ENCODE measurements at places on chromosomes 3 and 15.

GRCh38 chr3:10484709-10485108 is 20.7 kb downstream of the ATP2B2 start:
- no peak for DNase-seq

GRCh38 chr3:70856414-70857162 is 544.1 kb upstream of the MDFIC2 start:
- no peak for DNase-seq

DNA sequence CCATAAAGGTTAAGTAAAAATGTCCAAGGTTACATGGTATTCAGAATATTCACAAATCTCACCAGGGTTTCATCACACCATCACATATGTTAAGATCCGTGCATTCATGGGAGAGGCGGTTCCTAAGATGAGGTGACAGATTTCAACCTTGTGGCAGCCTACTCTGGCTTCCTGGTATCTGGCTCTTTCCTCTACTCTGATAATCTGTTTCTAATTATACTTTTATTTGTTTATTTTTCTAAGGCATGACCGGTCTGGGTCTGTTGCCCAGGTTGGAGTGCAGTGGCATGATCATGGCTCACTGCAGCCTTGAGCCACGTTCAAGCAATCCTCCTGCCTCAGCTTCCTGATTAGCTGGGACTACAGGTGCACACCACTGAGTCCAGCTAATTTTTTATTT is 34.4 kb downstream of the RAF1 start:
- no peak for DNase-seq

- DNase-seq, result no peak
Observed at GRCh38 chr3:7615043-7615442, 754.1 kb downstream of the GRM7 start.

GRCh38 chr3:187125319-187126031 is 13.8 kb downstream of the RPL39L start:
- no peak for DNase-seq

DNA sequence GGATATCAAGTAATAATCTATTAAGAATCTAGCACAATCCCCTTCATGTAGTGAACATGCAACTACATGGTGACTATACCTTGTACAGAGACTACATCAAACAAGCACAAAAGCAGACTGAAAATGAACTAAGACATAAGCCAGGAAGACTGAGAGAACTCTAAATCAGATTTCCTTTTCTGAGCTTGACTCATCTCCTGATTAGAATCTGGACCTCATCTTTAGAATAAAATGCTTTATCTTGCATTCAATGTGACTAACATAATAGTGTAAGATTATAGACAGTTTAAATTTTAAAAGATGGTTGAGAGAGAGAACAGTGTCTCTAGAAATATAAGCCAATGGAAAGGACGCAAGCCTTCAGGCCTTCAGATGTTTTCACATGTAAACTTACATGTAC is 17.5 kb upstream of the PKM start:
- no peak for DNase-seq

DNA sequence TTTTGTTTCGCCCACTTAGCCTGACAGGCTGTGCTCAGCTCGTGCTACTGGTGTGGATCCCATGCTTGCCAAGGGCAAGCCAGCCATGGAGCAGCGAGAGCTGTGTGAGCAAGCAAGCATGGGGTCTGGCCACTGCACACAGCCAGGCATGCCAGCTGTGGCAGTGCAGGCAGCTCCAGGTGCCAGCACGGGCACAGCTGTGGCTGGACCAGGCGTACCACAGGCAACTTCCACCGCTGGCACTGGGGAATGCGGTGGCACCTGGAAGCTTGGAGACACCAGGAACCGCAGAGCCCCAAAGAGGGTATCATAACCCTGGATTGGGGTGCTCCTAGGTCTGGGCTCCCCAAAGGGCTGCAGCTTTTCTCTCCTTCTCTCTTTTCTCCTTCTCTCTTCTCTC is 4.3 kb upstream of the LIMD1 start:
- no peak for DNase-seq

GRCh38 chr15:41974041-41974440 is 1.7 kb upstream of the EHD4 start:
- DNase-seq, result no peak

DNA sequence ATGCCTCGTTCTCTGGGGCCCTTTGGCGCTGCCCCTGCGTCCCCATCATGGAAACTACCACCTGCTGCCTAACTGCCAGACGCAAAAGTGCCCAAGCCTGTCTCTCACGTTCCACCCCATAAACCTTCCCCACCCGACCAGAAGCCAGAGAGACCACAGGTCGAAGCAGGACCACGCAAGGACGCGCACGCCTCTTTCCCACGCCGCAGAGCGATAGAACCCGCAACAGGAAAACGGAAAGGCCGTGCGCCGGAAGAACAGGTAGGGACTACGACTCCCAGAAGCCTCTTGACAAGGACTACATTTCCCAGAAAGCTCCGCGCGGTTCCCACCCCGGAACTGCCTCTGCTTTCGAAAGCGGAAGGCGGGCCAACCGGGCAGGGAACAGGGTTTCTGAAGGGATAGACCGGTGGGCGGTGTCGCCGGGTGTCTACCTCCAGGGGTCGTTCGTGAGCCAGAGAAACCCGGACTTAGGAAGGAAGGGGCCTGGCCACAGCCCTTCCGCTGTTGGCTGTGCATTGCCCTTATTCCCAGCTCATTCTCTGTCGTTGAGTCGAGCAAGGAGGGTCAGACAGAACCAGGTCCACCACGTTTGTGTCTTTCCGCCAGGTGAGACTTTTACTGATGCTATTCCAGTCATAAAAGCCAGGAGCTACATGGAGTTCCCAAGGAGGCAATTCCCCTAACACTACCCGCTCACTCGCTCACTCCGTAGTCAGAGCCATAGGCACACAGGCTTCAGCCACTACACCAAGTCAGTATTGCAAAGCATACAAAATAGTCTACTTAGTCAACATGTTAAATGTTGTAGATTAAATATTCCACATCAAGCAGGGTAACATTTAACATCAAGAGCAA is 56.6 kb upstream of the ZBTB38 start:
- DNase-seq, result peak; percentile 99

DNA sequence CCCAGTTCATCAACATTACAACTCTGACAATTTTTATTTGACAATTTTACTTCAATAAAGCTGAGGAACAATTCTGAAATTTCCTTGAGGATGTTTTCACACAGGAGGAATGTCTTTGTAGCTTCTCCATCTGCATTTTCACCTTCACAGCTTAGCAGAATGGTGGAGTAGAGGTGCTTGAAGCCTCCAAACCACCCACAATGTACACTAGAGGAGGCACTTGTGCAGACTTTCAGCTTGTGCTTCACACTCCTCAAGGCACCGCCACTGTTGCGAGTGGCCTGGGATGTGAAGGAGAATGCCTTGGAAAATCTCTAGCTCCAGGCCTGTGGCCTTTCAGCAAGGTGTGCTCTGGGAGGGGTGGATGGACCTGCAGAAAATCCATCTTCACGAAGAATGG is 181.9 kb downstream of the EPHB1 start:
- no peak for DNase-seq

DNA sequence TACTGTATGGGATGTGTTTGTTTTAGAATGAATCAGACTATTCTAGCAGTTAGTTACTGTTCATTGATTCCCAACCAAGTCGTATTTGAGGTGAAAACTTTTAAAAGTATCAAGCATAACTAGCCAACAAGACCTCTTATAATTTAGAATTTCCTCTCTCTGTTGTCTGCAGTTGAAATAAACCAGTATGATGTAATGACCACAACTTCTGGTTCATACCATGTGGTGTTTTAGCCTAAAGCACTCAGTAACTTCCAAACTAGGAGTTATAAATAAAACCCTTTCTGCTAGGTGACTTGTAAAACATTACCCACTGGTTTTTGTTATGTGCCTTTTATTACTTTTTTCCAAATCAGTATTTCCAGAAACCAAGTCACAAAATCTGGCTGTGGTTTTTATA is 19.8 kb upstream of the P2RY12 start:
- DNase-seq, result no peak

GRCh38 chr15:96700555-96700954 is 370.1 kb downstream of the NR2F2 start:
- no peak for DNase-seq

GRCh38 chr3:183202004-183202722 is 39.6 kb upstream of the LAMP3 start:
- DNase-seq, result no peak

GRCh38 chr3:38984110-38984509 is 67.6 kb downstream of the SCN11A start:
- DNase-seq, result no peak

- no peak for DNase-seq
Observed at GRCh38 chr15:72966641-72967040, 85.6 kb upstream of the NEO1 start.

DNA sequence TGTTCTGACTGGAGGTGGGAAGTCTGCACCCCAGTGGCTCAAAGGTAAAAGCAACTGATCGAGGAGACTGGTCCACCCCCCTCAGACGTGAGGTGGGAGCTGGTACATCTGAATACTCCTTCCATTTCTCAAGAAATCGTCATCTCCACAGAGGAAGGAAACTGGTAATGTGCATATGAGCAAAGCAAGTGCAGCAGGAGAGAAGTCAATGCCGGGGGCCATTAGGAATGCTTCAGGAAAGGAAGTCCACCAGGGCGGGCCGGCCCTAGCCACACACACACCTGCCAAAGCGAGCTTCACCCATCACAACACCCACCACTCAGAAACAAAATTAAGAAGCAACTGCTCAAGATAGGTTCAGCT is 8.5 kb downstream of the TBC1D2B start:
- DNase-seq, result no peak

DNA sequence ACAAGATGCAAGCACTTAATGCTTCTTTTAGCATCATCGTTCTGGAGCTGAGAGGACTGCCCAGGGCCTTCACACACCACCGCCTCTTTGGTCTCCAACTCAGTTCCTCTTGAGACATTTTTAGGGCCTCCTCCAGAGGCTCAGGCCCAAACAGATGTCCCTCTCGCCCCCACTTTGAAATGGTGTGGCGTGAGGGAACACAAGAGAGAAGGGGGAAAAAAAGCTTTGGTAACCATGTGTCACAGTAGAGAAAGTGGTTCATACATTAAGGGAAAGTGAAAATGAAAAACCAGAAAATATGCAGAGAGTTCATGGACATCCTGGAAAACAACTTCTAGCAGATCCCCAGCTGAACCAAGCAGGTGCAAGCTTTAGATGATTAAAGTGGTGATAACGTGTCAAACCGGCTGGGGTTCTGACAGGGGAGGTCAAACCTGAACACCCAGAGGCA is 33.1 kb upstream of the FOXP1 start:
- no peak for DNase-seq

DNA sequence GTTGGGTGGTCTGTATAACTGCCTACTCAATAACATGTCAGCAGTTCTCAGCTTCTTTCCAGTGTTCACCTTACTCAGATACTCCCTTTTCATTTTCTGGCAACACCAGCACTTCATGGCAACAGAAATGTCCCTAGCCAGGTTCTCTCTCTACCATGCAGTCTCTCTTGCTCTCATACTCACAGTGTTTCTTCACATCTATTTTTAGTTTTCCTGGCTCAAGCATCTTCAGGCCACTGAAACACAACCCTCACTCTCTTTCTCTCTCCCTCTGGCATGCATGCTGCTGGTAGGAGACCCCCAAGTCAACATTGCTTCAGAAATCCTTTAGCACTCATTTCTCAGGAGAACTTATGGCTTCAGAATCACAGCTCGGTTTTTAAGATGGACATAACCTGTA is at the start of gene CAPN3:
Gene CAPN3 (plus strand): TSS at position 253 of the 400 bp plus-strand sequence. CDS start 305 bp downstream, outside the sequence.
- DNase-seq, result no peak

GRCh38 chr3:56557831-56558170 is 826 bp downstream of the CCDC66 start:
- no peak for DNase-seq

GRCh38 chr3:127287840-127288239 is at the start of gene PRR20G:
Gene PRR20G, minus strand, starts transcription at chr3:127288046. Its CDS starts 681 bp downstream, at chr3:127287365.
- DNase-seq, result no peak

GRCh38 chr3:123310741-123311140 is 109.0 kb downstream of the SEC22A start:
- DNase-seq, result no peak

- DNase-seq, result peak; percentile 37
Observed at GRCh38 chr3:105365391-105366325, 1.1 kb upstream of the ALCAM start.

- no peak for DNase-seq
Observed at GRCh38 chr3:159137949-159138348, 336.1 kb downstream of the MFSD1 start.

DNA sequence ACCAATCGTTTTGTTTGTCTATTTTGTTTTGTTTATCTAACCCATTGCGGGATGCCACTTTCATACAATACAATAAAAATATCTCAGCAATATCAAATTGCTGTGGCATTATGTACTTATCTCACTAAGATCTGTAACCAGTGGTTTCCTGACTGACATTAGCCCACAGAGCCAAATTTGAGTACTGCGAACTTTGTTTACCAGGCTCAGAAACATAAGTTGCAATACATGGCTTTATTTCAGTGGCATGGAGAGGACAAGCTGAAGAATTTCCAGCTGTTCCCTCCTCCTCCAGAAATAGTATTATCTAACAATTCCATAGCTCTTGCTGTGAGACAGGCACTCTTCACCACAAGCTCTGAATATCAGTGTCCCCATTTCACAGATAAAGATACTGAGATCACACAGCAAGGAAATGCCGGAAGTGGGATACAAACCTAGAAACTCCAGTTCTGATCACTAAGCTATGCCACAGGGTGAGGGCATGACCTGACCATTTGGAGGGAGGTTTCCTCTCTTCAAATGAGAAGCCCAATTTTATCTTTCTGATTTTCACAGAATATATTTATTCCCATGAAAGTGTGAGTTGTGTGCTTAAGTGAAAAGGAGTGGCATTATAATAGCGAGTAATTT is 469.9 kb upstream of the CBLB start:
- no peak for DNase-seq

- no peak for DNase-seq
Observed at GRCh38 chr3:75254685-75255084, 409.4 kb upstream of the FRG2C start.

DNA sequence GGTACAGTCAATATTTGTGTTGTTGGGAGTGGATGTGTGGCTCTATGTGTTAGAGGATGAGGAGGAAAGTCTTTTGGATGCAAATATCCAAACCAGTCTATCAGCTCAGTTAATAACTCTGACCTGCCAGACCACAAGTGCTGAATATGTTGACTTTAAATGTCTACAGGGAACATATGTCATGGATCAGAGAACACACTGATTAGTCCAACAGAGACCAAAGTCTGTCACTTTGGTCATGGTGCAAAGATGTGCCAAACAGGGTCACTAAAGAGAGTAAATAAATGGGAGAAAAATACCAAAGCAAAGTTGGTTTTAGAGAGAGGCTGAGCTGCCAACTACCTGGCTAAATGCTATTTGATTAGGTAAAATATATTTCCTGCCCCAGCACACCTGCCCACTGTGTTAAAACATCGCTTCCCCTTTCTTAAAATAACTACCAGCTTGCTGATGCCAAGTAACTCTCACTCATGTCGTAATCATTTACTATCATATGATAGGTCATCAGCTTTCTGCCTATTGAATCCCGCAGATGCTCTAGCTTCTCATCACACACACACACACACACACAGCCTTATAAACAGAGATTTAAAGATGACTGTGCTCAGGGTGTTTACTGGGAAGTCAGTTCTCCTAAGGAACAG is 173.3 kb downstream of the PDZRN3 start:
- no peak for DNase-seq

Measured in PC-9 (cell line).